ENCODE measurements at places on chromosomes 3 and 15.

DNA sequence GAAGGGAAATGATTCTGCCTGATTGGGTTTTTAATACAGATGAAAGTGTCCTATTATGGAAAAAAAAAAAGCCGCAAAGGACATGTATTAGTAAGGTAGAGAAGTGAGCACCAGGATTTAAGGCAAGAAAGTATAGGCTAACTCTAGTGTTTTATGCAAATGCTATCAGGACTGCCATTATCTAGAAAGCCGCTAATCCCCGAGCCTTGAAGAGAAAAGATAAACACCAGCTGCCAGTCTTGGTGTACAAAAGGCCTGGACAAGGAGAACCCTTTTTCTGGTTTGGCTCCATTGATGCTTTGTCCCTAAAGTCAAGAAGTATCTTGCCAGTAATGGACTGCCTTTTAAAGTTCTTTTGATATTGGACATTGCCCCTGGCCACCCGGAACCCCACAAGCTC is 8.6 kb upstream of the TRIM59 start:
- DNase-seq, result no peak

GRCh38 chr3:40585381-40586016 is 60.7 kb downstream of the ZNF621 start:
- no peak for DNase-seq

DNA sequence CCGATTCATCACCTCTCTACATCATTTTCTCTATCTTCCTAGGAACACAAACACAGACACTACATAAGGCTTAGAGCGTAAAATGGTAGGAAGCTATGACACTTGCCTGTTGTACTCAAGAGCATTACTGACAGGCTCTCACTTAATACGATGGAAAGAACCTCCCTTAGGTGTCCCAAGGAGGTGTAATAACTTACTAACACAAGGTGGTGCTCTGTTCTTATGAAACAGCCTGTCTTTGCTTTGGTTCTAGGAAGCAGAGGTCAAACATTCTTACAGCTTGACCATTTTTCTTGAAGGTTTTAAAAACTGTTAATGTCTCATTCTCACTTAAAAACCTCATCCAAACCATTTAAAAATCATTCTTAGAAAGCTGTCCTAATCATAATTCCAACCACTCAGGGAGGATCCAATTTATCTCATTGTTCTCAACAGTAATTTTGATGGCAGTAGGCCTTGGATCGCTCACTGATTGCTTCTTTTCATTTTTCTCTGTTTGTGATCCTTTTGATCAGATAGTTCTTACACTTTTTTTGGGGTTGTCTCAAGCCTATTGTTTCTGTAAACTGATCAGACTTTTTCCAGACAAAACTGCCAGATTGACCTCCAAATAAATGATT is 317.8 kb upstream of the AGTR1 start:
- no peak for DNase-seq

- no peak for DNase-seq
These were observed 40.3 kb upstream of the ICE2 start for GRCh38 chr15:60519218-60519617.

DNA sequence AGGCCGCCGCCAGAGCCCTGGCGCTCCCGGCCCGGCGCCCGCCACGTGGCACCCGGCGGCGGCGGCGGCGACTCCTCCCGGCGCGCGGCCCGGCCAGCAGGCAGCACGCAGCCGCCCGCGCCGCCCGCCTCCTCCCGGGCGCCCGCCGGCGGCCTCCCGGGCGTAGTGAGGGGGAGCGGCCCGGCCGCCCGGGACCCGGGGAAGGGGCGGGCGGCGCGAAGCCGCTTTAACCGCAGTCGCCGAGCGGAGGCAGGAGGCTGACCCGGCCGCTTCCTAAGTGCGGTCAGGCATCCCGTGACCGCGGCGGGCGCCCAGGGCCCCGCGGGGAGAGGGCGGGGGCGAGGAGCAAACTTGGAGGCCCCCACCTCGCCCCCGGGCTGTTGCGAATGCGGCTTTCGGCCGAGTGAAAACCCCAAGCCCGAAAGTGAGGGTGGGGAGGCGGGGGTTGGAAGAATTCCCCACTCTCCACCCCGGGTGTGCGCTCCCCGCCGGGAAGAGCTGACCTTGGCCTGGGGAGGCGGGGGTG is 1.7 kb upstream of the HES1 start:
- no peak for DNase-seq

DNA sequence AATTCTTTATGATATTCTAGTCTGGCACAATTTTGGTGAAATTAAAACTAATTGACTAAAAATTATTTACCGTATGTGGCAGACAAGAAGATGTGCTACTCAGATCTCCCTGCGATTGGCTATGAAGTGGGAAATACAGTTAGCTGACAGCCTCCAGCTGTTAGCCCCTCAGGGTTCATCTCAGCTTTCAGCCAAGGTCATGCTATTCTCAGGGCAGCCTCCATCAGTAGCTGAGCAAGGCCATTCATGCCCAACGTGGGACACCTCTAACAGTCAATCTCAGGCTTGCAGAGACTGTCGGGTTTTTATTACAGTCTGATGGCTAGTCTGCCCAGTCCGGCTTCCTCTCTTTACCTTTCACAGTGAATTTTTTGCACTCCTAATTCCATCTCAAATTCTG is 6.7 kb downstream of the PARP9 start:
- no peak for DNase-seq

DNA sequence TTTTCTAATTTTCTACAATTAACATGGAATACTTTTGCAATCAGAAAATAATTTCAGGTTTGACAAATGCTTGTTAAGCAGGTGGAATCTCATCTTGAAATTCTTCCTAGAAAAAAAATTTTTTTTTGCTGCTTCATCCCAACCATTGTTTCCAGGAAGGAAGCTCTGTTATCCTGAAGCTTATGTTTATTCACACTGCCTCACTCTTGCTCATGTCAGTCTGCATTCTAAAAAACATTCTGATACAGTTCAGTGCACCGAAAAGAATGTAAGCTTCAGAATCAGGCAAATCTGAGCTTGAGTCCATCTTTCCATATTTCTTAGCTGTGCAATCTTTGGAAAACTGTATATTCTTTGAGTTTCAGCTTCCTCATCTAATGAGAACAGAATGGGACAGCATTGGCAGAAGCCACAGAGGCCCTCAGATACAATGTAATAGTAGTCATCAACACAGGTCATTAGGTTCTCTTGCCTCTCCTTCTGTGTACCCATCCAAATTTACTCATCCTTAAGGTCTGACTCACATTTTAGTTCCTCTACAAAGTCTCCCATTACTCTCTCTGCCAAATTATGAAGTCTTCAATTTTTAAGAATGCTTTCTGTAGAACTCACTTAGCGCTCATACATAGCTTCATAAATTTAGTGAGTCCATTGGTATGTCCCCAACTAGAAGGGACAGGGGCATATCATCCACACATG is 881.8 kb upstream of the NR2F2 start:
- DNase-seq, result no peak

DNA sequence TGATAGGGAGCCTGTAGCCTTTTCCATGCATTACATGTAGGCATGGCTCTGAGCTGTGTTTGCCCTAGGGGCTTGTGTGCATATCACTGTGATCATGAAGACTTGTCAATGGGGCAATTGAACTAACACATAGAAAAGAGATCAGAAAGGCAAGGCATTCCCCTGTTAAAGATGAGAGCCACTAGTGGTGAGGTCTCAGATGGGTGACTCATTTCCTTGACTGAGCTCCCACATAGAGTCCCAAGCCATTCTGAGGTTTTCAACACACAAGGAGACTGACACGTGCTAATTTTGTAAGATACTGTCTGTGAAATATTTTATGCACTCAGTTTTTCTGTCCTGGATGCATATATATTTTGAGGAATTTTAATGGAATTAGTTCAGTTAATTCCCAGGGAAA is 53.8 kb downstream of the SAMMSON start:
- no peak for DNase-seq

DNA sequence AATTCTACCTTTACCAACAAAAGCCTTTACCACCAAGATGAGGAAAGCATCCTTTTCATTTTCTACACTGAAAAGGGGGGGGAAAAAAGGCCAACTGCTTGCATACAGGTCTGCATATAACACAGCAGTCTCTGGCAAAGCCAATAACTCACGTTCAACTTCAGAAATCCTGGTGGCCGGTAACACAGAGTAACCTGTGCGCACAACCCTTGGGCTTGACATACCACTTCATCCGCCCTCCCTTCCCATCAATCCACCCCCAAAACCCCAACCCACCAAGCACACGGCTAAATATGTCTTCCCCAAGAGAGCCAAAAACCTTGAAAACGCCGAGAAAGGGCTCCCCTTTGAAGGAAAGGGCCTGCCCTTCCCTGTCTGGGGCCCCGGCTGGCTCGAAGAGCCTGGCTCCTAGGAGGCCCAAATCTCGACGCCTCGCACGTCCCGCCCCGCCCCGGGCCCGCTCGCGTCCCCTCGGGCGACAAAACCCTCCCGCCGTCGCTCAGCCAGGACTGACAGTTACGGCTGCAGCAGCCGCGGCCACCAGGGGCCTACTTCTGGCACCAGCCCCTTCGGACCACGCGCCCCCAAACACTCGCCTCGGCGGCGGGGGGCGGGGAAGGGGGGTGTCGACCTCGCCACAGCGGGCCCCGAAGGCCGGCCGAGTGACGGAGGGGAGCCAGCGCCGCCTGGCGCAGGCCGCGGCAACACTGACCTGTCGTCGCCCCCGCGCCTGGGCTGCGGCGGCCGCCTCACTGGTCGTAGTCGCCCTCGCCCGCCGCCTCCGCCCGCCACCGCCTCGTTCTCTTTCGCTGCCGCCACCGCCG is 835 bp downstream of the UBE3A start:
- no peak for DNase-seq

GRCh38 chr3:42660898-42661297 is 7.4 kb downstream of the ZBTB47 start:
- DNase-seq, result no peak

- DNase-seq, result no peak
These were observed 69.6 kb upstream of the ATP13A3 start for GRCh38 chr3:194556086-194557056.

GRCh38 chr3:299590-300301 is 103.2 kb downstream of the CHL1 start:
- no peak for DNase-seq

DNA sequence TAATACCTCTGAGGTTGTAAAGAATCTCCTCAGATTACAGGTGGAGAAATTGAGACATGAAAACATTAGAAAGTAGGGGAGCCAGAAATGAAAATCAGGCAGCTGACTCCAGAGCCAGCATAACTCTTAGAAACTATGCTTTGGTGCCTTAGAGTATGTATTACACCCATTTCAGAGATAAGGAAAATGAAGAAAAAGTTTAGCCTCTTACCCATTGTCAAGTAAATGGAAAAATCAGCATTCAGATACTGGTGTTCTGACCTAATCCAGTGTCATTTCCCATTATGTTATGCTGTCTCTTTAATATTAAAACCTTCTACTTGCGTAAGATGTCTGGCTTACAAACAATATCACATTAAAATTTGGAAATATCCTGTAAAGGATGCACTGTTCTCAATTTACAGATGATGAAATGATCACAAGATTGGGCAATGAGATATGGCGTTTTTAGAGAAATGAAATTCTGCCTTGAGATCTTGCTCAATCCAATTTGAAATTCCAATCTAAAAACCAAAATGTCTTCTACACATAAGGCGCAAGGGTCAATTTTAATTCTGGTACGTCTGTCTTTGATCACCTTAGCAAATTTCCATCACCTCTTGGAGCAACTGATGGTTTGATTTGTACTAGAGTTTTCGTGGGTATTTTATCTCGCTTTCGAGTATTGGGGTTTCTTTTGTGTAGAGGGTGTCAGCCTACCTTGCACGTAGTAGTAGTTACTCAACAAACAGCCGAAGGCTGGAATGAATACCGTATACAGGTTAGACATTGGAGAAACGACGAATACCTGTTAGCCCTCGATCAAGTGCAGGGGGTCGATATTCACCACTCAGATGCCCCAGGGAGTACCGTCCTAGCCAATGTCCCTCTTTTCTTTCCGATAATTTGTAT is 902 bp upstream of the ZCWPW2 start:
- no peak for DNase-seq

- no peak for DNase-seq
These were observed 187.1 kb downstream of the PDE8A start for GRCh38 chr15:85168642-85169173.

DNA sequence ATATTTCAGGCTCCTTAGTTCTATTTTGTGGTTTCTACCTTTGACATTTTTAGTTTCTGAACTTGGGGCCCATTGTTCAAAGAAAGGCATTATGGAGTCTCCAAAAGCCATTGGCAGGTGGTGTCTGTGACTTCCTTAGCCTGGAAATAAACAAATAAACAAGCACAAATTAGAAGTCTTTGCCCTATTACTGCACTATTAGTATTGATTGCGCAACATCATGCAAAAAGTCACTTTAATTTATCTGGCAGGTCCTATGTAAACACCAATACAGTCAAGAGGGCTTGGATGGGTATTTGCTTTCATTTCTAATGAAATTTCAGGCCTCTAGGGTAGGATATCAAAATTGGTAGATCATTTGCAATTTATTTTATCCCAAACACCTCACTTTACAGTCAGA is 85.6 kb downstream of the LPP start:
- no peak for DNase-seq

GRCh38 chr3:22714749-22715148 is 488.4 kb upstream of the UBE2E2 start:
- DNase-seq, result no peak

- DNase-seq, result no peak
These were observed 941.1 kb upstream of the CFAP20DC start for GRCh38 chr3:59990915-59991314.

DNA sequence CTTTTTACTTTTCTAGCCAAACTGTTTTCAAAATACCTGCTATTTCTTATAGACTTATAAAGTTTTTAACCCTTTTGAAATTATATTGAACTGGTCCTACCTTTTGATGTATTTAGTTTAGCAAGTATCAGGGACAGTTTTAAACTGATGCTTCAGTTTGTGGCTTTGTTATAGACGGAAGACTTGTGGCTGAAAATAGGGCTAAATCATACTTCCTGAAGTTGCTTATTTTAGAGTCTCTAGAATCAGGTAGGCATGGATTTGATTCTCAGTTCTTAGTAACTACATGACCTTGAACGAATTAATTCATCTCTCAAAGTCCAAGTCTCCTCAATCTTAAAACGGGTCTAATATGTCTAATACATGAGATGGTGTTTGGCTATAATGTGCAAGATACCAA is 322.8 kb downstream of the RAP2B start:
- no peak for DNase-seq

DNA sequence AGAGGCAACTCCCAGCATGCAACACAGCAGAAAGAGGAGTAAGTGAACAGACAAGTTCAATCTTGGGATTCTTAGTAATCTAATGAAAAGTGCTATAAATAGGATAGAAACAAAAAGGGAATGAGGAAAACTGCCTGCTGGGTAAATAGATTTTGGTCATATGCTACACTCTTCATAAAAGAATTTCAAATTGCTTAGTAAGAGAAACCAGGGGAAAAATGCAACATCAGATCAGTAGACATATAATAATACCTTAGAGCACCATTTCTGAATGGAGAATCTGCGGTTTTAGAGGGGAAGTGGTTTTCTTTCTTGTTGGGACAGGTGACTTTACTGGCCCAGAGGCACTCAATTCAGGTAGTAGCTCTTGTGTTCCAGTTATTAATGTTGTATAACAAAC is 13.4 kb upstream of the TBC1D5 start:
- no peak for DNase-seq

GRCh38 chr3:166275024-166275390 is 437.8 kb upstream of the BCHE start:
- DNase-seq, result no peak

GRCh38 chr3:73072634-73073033 is 11.2 kb downstream of the EBLN2 start:
- no peak for DNase-seq

- DNase-seq, result no peak
These were observed 28.9 kb downstream of the CLEC3B start for GRCh38 chr3:45055032-45055410.

Measured in esophagus squamous epithelium (tissue), 5 donors.